HAP-1 (cell line): ENCODE measurements at places on chromosomes 5 and 9.

DNA sequence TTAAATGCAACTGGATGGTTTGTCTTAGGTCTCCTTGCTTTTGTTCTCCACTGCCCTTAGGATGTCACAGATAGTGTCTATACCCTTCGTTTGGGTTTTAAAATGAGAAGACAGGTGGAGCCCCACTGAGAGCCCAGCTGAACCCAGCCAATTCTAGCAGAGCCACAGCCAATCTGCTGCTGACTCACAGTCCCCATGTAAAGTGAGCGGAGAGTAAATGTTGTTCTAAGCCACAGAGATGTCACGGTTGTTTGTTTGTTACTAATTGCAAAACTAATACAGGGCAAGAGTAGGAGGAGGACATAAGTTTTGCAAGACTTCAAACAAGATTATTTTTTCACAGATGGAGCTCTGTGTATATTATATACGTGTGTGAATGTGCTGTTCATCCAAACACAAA, 50.5 kb upstream of the AGXT2 start:
- DNase-seq, result no peak

DNA sequence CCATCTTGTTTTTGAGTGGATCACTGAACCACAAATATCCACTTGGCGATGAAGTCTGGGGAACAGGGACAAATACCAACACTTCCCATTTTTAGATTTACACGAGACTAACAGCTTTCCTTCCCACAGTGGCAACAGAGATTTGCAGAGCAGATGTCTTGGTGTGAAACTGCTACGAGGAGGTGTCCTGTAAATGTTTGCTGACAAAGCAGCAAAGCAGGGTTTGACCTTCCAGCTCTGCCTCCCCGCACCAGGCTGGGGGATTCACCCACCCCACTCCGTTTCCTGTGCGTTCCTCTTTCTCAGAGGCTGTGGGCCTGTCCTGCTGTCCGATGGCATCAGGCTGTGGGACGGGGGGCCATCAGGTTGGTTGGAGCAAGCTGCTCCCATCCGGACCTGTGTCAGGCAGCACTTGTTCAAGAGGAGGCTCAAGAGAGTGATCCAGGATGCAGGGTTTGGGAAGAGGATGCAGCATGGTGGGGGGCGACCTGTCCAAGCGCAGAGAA, 693 bp upstream of the RGS3 start:
- no peak for DNase-seq

- DNase-seq, result no peak
Measured at GRCh38 chr5:38189081-38189504, 69.3 kb upstream of the EGFLAM start.

- peak; percentile 32 for DNase-seq
Measured at GRCh38 chr5:135891268-135891667, 4.4 kb downstream of the IL9 start.

- DNase-seq, result no peak
Measured at GRCh38 chr5:91018200-91018599, 364.9 kb downstream of the ARRDC3 start.

- DNase-seq, result peak; percentile 24
Measured at GRCh38 chr9:63816751-63817621, 1468.0 kb downstream of the FOXD4L5 start.

DNA sequence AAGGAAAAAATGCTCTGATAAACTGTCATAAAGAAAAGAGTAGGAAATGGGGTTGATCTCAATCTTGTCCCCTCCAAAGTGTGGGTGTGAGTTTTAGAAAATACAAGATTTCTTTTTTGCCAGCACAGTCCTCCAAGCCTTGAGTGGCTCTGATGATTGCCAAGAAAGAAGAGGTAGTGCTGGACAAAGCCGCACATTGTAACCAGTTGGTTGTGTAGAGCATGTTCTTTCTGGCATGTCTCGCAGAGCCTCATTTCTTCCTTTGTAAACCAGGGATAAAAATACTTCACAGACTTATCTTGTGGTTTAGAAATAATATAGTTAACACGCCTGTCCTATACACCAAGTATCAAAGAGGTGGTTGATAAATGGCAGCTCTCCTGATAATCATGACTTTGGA, 30.4 kb downstream of the PRLR start:
- no peak for DNase-seq

DNA sequence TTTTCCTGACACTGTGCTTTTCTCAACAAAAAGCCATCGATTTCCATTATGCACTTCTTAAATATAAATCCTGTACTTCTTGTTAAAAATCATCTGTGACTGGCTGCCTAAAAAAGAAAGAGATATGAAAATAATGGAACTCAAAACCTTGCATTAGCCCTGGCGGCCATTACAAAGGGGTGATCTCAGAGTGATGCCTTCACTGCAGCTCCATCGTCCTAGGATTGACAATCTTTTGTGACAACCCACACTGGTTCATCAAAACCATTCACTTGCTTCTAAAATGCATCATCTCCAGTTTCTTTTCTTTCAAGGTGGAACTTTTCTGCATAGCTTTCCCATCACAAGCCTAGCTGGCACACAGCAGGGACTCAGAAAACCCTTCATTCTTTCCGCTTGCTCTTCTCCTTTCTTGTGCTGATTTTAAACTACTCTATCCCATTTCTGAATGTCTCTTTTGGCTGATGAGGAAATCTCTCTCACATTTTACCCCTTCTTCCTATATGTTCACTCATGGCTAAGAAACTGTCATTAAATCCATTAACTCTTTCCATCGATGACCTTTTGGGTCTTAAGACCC, 351.9 kb downstream of the GLIS3 start:
- DNase-seq, result no peak

GRCh38 chr5:95815155-95815729, 7.3 kb downstream of the GLRX start:
- DNase-seq, result no peak

DNA sequence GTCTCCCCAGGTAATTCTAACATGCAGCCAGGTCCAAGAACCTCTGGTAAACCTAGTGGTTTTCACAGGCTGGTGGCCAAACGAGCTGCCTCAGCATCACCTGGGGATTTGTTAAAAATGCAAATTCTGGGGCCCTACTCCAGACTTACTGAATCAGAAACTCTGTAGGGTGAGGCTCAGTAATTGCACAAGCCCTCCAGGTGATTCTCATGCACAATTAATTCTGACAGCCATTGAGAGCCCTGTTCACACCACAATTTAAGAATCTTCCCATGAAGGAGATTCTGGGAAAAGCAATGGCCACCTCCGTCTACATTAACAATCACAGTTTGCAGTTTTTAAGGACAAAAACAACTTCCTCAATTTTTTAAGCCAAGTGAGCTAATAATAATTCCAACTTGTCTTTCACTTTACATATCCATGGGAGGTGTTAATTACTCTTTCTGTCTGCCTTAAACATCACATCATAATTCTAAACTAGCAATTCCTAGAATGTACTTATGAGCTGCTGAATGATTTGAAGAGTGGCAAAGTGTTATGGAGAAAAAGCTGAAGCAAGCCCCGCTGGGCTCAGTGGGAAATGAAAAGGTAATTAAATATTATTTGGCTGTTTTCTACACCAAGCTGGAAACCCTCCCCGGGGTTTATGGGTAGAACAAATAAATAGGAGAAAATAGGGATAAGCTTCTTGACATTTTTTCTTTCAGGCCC, 70.0 kb downstream of the GLDC start:
- no peak for DNase-seq

GRCh38 chr5:111930905-111931461, 174.0 kb upstream of the NREP start:
- no peak for DNase-seq

GRCh38 chr5:105899726-105900125, 1771.0 kb downstream of the EFNA5 start:
- no peak for DNase-seq

GRCh38 chr9:37262410-37262809, 142.0 kb downstream of the ZCCHC7 start:
- DNase-seq, result no peak
